ENCODE measurements at places on chromosomes 16 and 17. TPM values are rescaled to one million over a fixed set of nuclear protein-coding genes. Genes with fewer than 3 reads are reported as not detected.
A peak's percentile ranks its signal among the peaks of the same experiment; 100 is the strongest.

GRCh38 chr17:7147772-7148171 lies 31.4 kb downstream of the ASGR1 start:
- no peak overlapping the region for H3K4me3 ChIP-seq
- no peak overlapping the region for H3K27ac ChIP-seq
- H3K36me3 ChIP-seq, result no peaks in the 10 kb centered on the region

- peaks cover 81% of the 10 kb centered on the region for H3K4me1 ChIP-seq
- H3K27me3 ChIP-seq, result no peaks in the 10 kb centered on the region
- H3K27ac ChIP-seq, result no peak overlapping the region
- no peak overlapping the region for H3K4me3 ChIP-seq
- peaks cover 3% of the 10 kb centered on the region for H3K36me3 ChIP-seq
Observed at GRCh38 chr16:74562117-74562516, 44.8 kb downstream of the GLG1 start.

DNA sequence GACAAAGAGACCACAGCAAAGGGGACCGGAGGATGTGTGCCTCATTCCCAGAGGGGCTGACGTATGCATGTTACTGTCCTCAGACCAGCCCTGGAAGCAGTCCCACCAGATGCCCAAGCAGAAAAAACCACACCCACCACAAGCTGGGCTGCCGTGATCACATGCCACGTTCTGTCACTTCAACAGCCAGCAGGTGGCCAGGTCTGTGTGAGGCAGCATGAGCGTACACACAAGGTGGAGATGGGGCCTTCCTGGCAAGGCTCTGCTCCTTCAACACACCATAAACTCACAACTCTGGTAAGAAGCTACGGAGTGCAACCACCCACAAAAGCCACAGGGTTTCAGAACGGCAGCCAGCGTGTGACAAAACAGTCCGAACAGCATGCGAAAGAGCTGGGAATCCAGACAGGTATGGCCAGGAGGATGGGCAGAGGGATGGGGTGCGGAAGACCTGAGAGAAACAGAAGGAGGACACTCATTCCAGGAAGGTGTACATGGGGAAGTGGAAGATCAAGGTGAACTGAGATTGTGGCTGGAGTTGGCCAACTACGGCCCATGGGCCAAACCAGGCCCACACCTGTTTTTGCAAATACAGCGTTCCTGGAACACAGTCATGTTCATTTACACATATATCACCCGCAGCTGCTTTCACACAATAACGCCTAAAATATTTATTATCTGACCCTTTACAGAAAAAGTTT lies 27.9 kb downstream of the MBTPS1 start:
- no peaks in the 10 kb centered on the region for H3K27me3 ChIP-seq
- no peak overlapping the region for H3K4me3 ChIP-seq
- no peak overlapping the region for H3K27ac ChIP-seq
- peaks cover 34% of the 10 kb centered on the region for H3K4me1 ChIP-seq
- DNase-seq, result peak; percentile 74

- H3K27me3 ChIP-seq, result no peaks in the 10 kb centered on the region
- H3K36me3 ChIP-seq, result no peaks in the 10 kb centered on the region
- H3K4me3 ChIP-seq, result no peak overlapping the region
- H3K27ac ChIP-seq, result no peak overlapping the region
Observed at GRCh38 chr17:9467518-9467917, 108.1 kb downstream of the STX8 start.

DNA sequence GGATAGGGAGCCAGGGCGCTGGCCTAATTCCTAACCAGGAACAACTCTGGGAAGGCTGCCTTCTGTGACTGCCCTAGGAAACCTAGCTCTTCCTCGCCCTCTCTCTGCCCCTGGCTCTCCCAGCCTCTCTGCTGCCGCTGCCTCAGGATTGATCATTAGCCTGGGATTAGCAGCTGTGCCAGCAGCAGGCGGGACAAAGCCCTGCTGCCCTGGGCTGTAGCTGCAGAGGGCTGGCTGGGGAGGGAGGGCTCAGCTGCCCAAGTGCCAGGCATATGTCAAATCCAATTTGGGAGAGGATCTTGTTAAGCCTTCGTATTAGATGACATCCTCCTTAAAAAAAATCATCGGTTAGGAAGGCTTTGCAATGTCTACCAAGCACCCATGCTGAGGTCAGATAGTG lies 144.8 kb upstream of the CCL2 start:
- H3K36me3 ChIP-seq, result no peaks in the 10 kb centered on the region
- H3K27me3 ChIP-seq, result peaks cover 23% of the 10 kb centered on the region
- no peaks in the 10 kb centered on the region for H3K4me1 ChIP-seq
- no peak overlapping the region for H3K4me3 ChIP-seq
- H3K27ac ChIP-seq, result no peak overlapping the region

DNA sequence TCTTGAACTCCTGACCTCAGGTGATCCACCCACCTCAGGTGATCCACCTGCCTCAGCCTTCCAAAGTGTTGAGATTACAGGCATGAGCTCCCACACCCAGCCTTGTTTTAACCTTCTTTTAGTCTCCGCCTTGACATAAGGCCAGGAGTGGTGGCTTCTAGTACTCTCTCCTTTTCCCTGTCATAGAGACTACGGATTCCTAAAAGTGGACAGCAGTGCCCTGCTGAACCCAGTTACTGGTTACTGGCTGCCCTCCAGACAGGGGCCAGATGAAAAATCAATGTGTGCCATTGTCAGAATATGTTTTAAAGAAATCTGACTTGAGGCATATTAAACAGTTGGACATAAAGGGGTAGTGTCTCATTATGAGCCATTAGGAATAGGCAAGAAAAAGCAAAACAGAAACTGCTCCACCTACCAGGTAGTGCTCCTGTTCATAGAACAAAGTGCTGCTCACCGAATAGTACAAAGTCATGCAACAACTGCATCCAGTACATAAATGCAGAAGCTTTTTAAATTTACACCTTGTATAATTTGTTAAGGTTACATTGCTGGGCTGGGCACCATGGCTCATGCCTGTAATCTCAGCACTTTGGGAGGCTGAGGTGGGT lies 32.1 kb downstream of the TRIM25 start:
- DNase-seq, result no peak
- H3K4me1 ChIP-seq, result no peaks in the 10 kb centered on the region
- H3K27me3 ChIP-seq, result no peaks in the 10 kb centered on the region
- no peak overlapping the region for H3K27ac ChIP-seq

GRCh38 chr17:7431231-7431630 lies 2.6 kb downstream of the SPEM3 start:
- H3K36me3 ChIP-seq, result no peaks in the 10 kb centered on the region
- no peak overlapping the region for H3K27ac ChIP-seq
- DNase-seq, result no peak
- H3K27me3 ChIP-seq, result no peaks in the 10 kb centered on the region

Gene ZG16
- not detected for total RNA-seq

Gene HSD17B1
- 0.26 TPM for total RNA-seq

Gene MYH2
- total RNA-seq, result not detected

Gene C16orf86
- 3.2 TPM for total RNA-seq

Measured in activated naive CD4-positive, alpha-beta T cell treated with anti-CD3 and anti-CD28 coated beads for 36 hours (primary cell).